ENCODE measurements at places on chromosomes 2 and 18.

DNA sequence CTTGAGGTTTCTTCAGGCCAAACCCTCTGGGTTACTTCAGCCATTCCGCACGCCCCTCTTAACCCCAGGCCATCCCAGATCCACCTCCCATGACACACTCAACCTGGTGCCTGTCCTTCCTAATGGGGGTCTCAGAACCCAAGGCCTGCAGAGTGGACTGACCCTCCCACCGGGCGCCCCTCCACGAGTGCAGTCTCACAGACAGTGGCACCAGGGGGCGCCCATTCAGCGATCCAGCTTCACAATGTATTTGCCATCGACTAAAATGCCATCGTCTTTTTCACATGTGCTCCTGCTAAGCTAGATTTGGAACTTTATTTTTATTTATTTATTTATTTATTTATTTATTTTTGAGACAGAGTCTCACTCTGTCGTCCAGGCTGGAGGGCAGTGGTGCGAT, 38.5 kb downstream of the INPP5D start:
- DNase-seq = no peak

DNA sequence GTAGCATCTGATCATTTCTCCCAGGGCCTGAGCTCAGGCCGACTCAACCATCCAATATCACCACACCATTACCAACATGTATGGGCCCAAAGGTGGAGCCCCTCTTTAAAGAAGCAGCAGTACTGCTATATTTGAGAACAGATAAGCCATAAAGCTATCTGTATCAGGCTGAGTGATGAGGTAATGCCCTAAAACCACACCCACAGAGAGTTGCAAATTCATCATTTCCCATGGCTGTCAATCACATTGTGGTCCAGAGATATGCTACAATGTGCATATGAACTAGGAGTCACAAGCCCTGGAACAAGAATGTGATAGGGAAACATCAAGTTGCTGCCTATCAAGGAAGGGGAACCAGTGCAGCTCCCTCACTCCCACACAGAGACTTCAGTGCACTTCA, 52.6 kb upstream of the GALNT13 start:
- DNase-seq = no peak

GRCh38 chr2:118250001-118250400, 161.7 kb downstream of the INSIG2 start:
- no peak for DNase-seq

DNA sequence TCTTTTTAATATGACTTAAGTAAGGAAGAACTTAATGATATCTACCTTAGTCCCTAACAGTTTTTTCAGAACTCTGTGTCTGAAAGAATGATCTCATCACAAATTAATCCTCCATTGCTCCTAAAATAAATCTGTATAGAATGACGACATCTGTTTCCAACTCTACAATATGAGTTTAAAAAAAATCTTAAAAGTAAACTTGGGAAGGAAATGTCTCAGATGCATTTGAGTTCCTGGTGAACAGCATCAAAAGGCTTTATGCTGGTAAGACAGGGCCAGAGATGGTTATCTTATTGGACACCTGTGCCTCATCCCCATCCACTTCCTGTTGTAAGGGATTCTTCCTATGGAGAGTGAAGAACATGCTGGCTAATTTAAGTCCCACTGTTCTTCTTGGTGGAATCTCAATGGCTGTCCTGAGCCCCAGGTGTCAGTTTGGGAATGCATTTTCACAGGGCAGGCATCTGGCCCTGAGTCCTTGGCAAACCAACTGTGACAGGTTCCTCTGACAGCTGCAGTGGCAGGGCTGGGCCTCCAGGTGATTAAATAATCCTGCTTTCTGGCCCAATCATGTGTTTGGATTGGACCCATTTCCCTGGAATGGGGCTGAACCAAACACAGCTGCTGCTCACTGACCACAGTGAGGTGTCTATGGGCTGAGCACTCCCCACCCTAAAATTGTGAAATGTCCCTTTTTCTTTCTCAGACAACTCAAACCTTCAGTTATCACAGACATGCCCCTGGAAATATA, 12.9 kb upstream of the NCKAP5 start:
- DNase-seq = no peak
